Brain pericyte (primary cell): ENCODE measurements at places on chromosomes 2 and 18.

DNA sequence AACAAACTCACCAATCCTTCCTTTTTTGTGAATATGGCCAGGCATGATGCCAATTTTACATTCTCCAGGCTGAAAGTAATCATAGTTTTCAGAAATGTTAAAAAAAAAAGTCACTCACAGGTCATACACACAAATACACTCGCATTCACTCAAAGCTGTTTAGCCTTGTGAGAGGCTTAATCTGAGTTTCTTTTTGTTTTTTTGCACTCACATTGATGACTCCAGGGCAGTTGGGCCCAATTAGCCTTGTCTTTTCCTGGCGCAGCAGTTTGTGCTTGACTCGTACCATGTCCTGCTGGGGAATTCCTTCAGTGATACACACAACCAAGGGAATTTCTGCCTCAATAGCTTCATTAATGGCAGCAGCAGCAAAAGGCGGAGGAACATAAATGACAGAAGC, 18.0 kb downstream of the SUCLG1 start:
- no peak for DNase-seq

GRCh38 chr2:70388813-70389212, 86.9 kb upstream of the FAM136A start:
- no peak for DNase-seq

- no peak for DNase-seq
Measured at GRCh38 chr2:155839991-155840390, 492.5 kb downstream of the NR4A2 start.

- DNase-seq: no peak
Measured at GRCh38 chr2:102094917-102095316, 47.6 kb upstream of the IL1R1 start.

DNA sequence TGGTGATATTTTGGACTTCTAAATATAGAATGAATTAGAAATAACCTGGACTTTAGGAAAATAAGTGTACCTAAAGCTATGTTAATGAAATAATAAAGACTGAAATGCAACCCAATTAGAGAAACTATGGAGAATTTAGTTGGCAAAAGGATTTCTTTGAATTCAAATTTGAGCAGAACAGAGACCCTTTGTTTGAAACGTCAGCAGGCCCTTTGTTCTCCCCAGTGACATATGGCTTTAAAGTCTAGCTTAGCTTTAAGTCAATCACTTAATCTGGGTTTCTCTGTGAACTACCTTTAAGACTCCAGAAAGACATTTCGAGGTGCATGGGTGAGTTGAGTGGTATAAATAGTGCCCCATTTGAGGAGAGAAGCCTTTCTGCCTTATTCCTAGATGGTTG, 130.5 kb upstream of the CREB1 start:
- DNase-seq: no peak

- no peak for DNase-seq
Measured at GRCh38 chr2:86453836-86454235, 12.7 kb downstream of the KDM3A start.

DNA sequence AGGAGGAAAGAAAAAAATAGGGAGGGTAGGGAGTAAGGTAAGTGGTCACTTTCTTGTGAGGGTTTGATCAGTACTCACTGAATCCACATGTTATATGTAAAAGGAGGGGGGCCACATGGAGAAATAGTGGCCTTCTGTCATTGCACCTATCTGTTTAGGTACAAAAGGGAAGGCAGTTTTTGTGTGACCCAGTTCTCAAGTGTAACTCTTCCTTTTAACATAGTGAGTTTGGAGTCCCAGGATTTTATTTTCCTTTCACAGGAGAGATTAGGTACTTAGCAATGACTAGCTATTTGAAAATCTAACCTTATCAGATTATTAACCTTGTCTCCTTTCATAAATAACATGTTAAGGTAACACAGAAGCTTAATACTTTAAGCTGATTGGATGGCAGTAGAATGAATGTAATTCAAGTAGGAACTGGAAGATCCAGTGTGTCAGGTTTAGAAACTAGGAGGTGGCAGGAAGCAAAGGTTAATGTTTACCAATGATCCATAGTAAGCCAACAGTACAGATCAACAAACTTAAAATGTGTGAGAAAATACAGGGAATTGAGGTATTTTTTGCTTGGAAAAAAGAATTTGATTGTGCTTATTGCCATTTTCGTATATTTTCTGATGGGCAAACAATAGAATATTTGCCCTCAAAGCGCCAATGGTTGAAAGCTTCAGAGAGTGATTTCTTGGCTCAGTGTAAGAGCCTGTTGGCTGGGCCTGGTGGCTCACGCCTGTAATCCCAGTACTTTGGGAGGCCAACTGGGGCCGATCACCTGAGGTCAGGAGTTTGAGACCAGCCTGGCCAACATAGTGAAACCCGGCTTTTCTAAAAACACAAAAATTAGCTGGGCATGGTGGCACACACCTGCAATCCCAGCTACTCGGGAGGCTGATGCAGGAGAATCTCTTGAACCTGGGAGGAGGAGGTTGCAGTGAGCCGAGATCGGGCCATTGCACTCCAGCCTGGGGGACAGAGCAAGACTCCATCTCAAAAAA, 11.3 kb downstream of the HNMT start:
- no peak for DNase-seq

DNA sequence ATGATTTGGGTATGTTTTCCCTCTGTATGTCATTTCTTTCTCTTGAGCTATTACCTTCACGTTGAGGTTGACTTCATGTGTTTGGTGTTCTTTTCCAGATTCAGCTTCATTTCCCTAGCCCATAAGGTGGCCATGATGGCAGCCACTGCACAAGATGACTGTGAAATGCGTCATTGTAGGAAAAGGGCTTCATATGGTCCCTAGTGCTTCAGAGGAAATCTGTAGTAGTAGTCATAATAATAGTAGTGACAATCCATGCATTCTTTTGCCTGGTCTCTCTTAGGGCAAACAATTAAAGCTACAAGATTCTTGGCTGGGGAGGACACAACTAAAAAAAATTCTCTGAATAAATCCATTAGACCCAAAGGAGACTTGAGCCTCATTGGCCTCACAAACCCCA, 28.4 kb downstream of the AOX1 start:
- DNase-seq: no peak

GRCh38 chr2:33632831-33633230, 33.7 kb upstream of the FAM98A start:
- no peak for DNase-seq
